ENCODE measurements at places on chromosomes 4 and X. TPM values are rescaled to one million over a fixed set of nuclear protein-coding genes. Genes with fewer than 3 reads are reported as not detected.

DNA sequence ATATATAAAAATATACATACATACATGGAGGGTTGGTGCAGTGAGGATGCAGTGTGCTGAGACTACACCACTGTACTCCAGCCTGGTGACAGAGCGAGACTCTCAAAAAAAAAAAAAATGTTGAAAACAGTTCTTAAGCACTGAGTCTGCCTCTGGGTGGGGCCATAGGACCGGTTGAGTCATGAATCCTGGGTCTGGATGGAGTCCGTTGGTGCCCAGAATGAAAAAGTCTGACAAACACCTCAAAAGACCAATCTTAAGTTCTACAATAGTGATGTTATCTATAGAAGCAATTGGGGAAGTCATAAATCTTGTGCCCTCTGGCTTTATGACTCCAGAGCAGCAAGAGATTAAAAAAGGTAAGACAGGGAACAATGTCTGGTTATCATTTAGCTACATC lies 70.4 kb downstream of the FGFBP1 start:
- peaks cover 1% of the 10 kb centered on the region for H3K36me3 ChIP-seq
- H3K4me3 ChIP-seq = no peak overlapping the region
- no peaks in the 10 kb centered on the region for H3K4me1 ChIP-seq
- H3K27ac ChIP-seq = no peak overlapping the region
- no peaks in the 10 kb centered on the region for H3K27me3 ChIP-seq

- no peak for DNase-seq
- H3K4me1 ChIP-seq = no peaks in the 10 kb centered on the region
- peak overlapping the region; percentile 1 for H3K4me3 ChIP-seq
- H3K27ac ChIP-seq = no peak overlapping the region
- no peaks in the 10 kb centered on the region for H3K36me3 ChIP-seq
These were observed 16.8 kb upstream of the DMP1 start for GRCh38 chr4:87633243-87633642.

- no peaks in the 10 kb centered on the region for H3K36me3 ChIP-seq
- H3K4me3 ChIP-seq = no peak overlapping the region
- H3K27me3 ChIP-seq = no peaks in the 10 kb centered on the region
- no peak for DNase-seq
These were observed 37.9 kb upstream of the GALNT7 start for GRCh38 chr4:173130687-173131086.

- H3K27ac ChIP-seq = no peak overlapping the region
- H3K27me3 ChIP-seq = no peaks in the 10 kb centered on the region
- peak overlapping the region; percentile 13 for H3K4me3 ChIP-seq
- DNase-seq = no peak
- H3K4me1 ChIP-seq = no peaks in the 10 kb centered on the region
- no peaks in the 10 kb centered on the region for H3K36me3 ChIP-seq
These were observed 151.8 kb downstream of the SLC7A11 start for GRCh38 chr4:138090150-138090917.

- H3K4me1 ChIP-seq = no peaks in the 10 kb centered on the region
- H3K27me3 ChIP-seq = no peaks in the 10 kb centered on the region
- H3K4me3 ChIP-seq = no peak overlapping the region
- DNase-seq = no peak
- H3K27ac ChIP-seq = no peak overlapping the region
- no peaks in the 10 kb centered on the region for H3K36me3 ChIP-seq
These were observed 148.3 kb upstream of the DGKK start for GRCh38 chrX:50618788-50619558.

DNA sequence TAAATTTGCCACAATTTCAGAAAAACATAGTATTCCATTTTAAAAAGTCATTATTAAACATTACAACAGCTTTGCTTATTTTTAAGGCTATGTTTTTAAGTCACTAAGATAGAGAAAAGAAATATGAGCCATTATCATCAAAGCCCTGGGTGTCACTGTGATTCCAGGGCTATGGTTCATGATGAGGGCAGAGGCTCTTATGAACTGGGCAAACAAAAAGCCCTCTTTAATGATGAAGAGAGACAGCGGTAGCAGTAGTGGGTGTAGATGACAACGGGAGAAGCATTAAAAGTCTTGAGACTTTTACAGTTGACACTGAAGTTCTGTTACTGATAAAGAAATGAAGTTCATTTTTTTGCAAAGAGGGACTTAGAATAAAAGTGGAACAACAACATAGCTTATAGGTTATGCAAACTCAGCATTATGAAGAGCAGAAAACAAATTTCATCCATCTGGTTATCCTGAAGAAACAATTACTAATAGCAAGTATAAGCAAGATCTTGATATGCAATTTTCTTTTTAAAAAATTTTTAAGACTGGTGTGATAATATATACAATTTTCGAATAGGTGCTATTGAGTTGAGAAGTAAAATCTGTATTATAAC lies 202.7 kb upstream of the ETNPPL start:
- no peaks in the 10 kb centered on the region for H3K27me3 ChIP-seq
- no peak for DNase-seq

DNA sequence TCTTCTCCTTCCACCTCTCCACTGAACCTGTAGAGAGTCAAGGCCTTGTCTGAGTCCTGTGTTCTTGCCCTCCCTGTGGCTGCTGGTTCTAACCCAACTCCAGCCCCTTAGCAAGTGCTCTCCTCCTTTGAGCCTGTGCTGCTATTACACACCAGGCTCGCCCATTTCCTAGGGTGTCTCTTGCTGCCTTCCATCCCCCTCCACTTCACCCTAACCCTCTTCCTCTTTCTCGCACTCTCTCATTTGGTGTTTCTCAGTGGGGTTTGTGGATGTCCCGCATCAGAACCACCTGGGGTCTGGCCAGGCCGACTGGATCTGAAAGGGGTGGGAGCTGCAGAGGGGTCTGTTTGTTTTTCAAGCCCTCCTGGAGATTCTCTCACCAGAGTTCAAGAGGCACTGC lies 156.7 kb downstream of the SPRY1 start:
- no peaks in the 10 kb centered on the region for H3K36me3 ChIP-seq
- H3K27me3 ChIP-seq = no peaks in the 10 kb centered on the region
- H3K27ac ChIP-seq = no peak overlapping the region

GRCh38 chrX:13373027-13373426 lies 53.2 kb upstream of the ATXN3L start:
- no peak overlapping the region for H3K4me3 ChIP-seq
- H3K27ac ChIP-seq = no peak overlapping the region
- no peaks in the 10 kb centered on the region for H3K4me1 ChIP-seq

DNA sequence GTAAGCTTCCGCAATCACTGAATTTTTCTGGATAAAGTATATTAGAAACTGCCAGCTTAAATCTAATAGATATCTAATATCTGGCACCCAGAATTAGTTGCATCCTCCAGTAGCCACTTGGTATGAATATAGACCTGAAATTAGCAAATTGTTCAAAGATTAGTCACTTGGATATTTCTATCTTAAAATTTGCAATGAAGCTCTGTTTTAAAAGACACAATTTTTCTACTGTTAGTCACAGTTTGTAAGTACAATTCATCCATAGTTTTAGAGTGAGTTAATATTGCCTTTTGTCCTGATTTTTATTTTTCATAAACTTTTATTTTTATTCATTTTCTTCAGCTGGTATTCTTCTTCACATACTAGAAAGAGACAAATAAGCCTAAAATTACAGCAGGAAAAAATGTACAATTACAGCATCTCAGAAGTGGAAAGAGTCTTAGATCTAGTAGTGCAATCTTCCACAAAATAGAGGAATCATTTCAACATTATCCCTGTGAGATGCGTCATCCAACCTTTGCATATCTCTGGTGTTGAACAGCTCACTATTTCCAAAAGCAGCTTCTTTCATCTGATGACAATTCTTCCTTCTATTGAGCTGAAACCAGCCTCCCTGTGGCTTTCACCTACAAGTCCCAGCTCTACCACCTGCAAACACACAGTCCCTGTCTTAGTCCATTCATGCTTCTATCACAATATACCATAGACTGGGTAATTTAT lies 190.0 kb upstream of the AR start:
- no peaks in the 10 kb centered on the region for H3K4me1 ChIP-seq
- no peaks in the 10 kb centered on the region for H3K27me3 ChIP-seq
- no peak overlapping the region for H3K27ac ChIP-seq
- no peaks in the 10 kb centered on the region for H3K36me3 ChIP-seq
- H3K4me3 ChIP-seq = no peak overlapping the region
- no peak for DNase-seq

GRCh38 chrX:97876697-97877407 lies 993.1 kb downstream of the RPA4 start:
- no peaks in the 10 kb centered on the region for H3K27me3 ChIP-seq
- no peak for DNase-seq
- H3K4me3 ChIP-seq = no peak overlapping the region
- H3K4me1 ChIP-seq = no peaks in the 10 kb centered on the region
- no peaks in the 10 kb centered on the region for H3K36me3 ChIP-seq
- no peak overlapping the region for H3K27ac ChIP-seq

DNA sequence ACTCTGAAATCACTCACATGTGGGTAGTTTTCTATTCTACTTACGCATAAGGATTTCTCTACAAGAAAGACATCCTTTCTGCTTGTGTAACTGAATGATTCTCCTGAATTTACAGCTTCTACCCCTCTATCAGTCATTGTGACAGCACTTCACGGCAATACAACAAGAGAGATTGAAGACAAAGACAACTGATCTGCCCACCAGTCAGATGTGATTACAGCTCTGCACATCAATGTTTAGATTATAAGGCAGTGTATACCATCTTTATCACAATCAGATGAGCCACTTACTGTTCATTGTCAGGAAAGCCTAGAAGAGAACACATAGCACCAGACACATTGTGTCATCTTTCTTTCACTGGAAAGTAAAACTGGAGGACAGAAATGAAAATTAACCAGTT lies 324.4 kb downstream of the CENPC start:
- no peaks in the 10 kb centered on the region for H3K4me1 ChIP-seq
- H3K36me3 ChIP-seq = no peaks in the 10 kb centered on the region
- H3K27me3 ChIP-seq = no peaks in the 10 kb centered on the region
- no peak for DNase-seq
- no peak overlapping the region for H3K27ac ChIP-seq
- H3K4me3 ChIP-seq = no peak overlapping the region

GRCh38 chr4:86558258-86558657 lies 35.9 kb upstream of the PTPN13 start:
- no peaks in the 10 kb centered on the region for H3K4me1 ChIP-seq
- no peaks in the 10 kb centered on the region for H3K36me3 ChIP-seq
- no peak for DNase-seq
- H3K27ac ChIP-seq = no peak overlapping the region

DNA sequence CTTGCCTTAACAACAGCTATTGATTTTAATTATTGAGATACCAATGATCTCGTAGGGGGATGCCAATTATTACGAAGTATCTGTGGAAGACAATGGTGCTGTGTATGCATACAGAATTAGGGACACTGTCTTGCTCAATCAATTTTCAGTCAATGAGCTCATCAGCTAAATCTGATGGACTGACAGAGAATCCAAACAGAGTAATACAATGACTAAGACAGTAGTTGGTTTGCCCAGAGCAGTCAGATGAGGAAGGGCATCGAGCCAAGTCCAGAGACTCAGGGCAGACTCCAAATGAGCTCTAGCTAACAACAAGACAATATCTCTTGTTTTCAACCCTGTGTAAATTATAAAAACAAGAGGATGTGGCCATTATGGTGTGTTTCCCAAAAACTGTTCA lies 14.7 kb upstream of the GSX2 start:
- no peak for DNase-seq
- no peaks in the 10 kb centered on the region for H3K27me3 ChIP-seq
- H3K4me1 ChIP-seq = peaks cover 2% of the 10 kb centered on the region
- H3K4me3 ChIP-seq = no peak overlapping the region
- no peaks in the 10 kb centered on the region for H3K36me3 ChIP-seq
- no peak overlapping the region for H3K27ac ChIP-seq

DNA sequence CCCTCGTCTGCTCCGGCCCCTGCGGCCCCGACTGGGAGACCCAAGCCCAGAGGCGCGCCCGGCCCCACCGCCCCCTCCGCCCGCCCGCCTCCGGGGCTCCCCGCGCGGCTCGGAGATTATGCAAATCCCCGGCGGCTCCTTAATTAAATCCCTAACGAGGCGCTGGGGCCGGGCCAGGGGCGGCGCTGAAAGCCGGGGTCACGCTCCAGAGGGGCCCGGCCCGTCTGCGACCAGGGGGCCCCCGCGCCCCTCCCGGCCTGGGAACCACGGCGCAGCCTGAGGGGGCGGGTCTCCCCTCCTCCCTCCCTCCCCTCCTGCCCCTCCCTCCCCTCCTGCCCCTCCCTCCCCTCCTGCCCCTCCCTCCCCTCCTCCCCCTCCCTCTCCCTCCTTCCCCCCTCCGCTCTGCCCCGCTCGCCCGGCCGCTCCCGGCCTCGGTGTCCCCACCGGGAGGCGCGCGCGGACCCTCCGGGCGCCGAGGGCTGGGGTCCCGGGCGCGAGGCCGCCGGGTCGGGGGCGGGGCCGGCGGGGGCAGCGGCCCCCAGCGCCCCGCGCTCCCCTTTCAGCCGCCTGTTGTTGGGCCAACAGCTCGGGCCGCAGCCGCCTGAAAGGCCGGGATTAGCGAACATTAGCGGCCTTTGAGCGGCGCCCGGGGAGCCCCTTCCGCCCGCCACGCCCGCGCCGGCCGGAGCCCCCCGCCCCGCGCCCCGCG lies 25.9 kb upstream of the FGFR3 start:
- no peaks in the 10 kb centered on the region for H3K36me3 ChIP-seq
- H3K27me3 ChIP-seq = no peaks in the 10 kb centered on the region
- peak overlapping the region; percentile 20 for H3K4me3 ChIP-seq
- no peak overlapping the region for H3K27ac ChIP-seq

DNA sequence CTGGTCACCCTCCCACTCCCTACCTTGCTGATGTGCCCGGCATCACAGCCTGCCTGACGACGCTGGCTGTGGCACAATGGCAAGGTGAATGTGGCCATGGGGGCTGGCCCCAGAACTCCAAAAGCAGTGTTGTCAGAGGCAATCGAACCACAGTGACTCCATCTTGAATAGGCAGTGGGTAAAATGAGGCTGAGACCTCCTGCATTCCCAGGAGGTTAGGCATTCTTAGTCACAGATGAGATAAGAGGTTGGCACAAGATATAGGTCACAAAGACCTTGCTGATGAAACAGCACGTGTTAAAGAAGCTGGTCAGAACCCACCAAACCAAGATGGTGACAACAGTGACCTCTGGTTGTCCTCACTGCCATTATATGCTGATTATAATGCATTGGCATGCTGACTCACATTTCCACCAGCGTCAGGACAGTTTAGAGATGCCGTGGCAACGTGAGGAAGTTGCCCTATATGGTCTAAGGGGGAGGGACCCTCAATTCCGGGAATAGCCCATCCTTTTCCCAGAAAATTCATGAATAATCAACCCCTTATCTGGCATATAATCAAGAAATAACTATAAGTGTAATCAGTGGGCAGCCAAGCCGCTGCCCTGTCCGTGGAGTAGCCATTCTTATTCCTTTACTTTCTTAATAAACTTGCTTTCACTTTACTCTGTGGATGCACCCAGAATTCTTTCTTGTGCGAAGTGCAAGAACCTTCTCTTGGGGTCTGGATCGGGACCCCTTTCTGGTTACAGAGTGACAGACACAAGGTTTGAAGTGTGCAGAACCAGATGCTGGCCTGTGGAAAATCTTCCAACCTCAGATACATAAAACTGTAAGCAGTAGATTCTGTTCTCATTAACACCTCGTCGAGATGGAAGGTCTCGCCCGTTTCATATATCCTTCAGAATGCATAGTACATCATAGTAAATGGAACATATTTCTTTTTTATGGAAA lies 26.8 kb upstream of the CLDN24 start:
- DNase-seq = no peak
- no peaks in the 10 kb centered on the region for H3K36me3 ChIP-seq
- H3K27me3 ChIP-seq = no peaks in the 10 kb centered on the region
- no peak overlapping the region for H3K4me3 ChIP-seq

SPANXA1 gene
- total RNA-seq = not detected

TRIM60 gene
- not detected for total RNA-seq

TEX13C gene
- not detected for total RNA-seq

CXCL8 gene
- 7.8 TPM for total RNA-seq

FAM47E gene
- 2.4 TPM for total RNA-seq

LUZP4 gene
- not detected for total RNA-seq

FAAH2 gene
- 1.7 TPM for total RNA-seq

GABRG1 gene
- total RNA-seq = 0.03 TPM

Data from aorta (tissue), 5 donors.